ENCODE measurements at places on chromosomes 1 and 21.
A peak's percentile ranks its signal among the peaks of the same experiment; 100 is the strongest.

DNA sequence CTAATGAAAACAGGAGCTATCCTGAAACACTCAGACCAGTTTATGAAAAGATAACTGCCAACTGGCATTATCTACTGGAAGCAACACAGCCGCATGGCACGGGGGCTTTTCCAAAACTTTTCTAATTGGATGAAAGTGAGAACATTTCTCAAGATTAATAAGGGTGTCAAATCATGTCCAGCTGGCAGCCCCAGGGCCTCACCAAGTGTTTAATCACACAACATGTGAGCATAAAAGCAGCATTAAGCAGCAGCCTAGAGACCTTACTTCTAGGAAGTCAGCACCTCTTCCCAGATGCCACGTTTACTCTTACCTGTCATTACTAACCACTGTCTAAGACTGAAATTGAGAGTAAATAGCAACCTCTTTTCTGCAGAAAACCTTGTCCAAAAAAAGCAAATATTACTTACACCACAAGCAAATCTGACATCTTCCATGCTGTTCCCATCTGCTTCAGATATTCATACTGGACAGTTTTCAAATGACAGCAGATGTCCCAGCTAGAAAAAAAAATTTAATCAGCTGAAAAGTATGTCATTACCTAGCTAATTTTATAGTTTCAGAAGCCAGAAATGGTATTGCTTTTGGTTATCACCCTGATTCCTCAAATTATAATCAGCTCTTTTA lies 341.5 kb upstream of the ZP4 start:
- DNase-seq = no peak

DNA sequence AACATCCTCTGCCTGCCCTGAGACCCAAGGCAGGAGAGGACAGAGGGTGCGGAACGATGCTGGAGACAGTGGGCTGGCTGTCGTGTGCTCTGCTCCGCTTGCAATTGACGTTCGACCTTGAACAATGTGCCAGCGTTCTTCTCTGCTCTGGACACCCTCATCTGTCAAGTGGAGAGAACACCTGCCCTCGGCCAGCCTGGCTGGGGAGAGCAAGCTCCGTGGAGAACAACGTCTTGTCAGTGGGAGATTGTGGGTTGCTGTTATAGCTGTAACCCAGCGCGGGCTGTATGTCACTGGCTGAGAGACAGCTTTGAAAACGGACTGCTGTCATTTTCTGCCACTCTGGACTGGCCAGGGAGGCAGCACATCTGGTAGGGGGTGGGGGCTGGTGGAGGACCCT lies 14.7 kb downstream of the KIAA1614 start:
- DNase-seq = no peak

- DNase-seq = peak; percentile 9
Observed at GRCh38 chr1:228555074-228555994, 68.2 kb downstream of the RNF187 start.

DNA sequence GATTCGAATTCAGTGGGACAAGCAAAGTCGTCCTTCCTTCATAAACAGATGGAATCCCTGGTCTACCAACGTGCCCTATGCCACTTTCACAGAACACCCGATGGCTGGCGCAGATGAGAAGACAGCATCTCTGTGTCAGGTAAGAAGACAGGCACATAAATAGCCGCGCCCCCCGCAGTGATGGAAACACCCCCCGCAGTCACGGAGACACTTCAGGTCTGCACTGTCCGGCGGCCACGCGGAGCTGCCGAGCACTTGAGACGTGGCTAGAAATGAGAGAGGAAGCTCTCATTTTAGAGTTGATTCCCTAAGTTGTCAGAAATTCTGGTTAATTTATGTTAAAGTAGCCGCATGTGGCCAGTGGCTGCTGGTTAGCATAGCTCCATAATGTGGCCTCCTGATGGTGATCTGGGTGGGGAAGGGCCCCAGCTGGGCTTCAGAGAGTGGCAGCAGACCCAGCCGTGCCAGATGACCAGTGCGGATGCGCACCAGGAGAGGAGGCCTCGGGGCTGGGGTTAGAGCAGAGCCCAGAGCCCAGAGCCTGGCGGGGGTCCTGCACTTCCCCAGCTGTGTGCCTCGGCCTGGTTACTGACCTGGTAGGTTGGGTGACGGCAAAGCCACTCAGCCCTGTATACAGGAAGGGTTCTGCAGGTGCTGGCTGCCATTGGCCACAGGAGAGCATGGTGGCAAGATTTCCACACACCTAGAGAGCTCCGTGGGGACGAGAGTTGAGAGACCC lies 2.9 kb downstream of the TPRG1L start:
- DNase-seq = no peak

DNA sequence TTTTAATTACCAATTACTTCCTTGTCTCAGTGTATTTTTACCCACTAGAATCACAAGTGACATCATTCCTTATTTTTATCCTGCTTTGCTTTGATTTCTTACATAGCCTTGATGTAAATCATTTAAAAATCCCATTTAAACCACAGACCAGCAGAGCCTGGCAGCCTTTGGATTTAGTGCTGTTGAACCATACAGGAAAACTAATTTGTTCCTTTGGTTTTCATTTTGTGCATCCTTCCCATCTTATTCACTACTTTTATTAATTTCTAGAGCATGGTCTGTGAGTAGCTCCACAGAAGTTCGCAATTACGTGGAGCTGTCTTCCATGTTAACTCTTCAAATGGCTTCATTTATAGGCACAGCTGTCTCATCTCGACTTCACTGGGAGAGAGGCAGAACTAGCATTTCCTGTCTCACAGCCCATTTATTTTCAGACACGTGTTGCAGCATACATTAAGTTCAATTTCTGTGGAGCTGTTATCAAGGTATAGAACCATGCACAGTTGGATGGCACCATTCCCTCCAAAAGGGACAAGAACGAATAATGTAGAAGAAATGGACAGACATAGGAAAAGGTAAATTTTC lies 235.3 kb downstream of the MRPL39 start:
- DNase-seq = no peak

DNA sequence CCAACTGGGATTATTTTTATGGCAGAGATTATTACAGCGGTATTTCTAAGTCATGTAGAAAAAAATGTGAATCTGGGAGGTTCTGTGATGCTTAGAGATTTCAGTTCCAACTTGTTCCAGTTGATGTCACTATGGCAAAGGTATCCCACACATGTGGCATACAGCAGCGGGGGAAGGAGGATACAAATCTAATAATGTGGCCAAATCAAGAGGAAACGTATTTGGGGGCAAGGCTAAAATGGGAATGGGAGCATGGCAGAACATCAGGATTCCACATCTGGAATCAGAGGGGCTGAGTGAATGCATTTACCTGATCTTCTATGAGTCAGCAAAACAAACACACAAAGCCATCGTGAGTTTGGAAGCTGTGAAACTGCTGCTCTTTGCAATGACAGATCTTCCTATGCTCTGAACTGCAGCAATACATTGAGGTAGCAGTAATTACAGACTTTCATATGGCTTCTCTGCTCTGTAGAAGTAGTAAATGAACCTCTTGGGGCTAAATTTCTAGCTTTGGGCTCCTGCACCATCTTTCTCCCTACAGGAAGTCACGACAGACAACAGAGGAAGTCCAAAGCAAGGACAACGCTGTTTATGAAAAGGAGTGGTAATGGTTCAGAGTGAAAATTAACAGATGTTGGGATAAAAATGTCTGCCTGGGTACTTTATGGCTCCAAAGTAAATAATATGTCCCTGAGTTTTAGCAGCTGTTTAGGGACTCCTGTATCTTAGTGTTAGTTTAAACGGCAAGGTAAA lies 55.5 kb downstream of the GABPA start:
- no peak for DNase-seq

GRCh38 chr1:101262630-101263348 lies 26.0 kb downstream of the S1PR1 start:
- DNase-seq = no peak

GRCh38 chr1:183638649-183639387 lies 3.2 kb upstream of the ARPC5 start:
- DNase-seq = no peak

DNA sequence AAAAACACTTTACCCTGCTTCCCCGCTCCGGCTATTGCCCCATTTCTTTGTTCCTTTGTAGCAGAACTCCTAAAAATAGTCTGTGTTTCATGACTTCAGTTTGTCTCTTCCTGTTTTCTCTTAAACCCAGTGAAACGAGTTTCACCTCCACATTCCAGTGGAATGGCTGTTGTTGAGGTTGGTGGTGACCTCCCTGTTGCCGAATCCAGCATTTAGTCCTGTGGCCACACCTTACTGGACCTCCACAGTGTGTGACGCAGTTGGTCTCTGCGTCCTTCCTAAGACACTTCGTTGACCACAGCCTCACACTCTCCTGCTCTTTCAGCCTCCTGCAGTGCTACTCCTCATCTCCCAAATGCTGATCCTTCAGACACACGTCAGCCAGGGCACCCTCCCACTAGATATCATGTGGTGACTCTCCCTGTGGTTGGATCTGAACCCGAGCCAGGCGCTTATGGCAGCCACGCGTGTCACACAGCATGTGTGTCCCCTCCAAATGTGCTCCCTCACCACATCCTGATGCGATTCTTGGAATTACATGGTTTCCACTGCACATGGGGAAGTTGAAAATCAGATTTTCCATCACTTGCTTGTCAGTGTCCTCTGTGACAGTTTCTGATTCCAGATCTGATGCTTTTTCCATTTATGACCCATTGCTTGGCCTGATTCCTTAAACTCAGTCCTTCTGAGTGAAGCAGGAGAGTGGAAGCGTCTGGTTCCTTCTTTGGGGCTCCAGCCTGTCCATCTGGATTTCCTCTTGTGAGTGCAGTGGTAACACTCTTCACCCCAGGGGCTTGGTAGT lies 99.1 kb upstream of the ARTN start:
- no peak for DNase-seq

DNA sequence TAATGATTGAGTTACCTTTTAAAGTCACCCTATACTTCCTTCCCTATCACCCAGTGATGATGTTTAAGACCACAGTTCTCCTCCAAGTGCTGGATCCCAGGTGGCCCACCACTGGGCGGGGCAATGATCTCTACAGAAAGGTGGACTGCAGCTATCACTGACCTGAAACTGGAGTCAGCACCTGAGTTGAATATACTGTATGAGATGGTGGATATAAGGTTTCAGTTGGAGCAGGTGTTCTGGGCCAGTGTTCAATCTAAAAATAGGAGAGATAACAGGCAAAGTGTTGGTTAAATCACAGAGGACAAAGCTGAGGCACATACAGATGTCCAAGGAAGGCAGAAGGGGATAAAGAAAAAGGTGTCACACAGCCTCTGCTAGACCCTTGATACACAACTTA lies 96.6 kb downstream of the SIPA1L2 start:
- no peak for DNase-seq

DNA sequence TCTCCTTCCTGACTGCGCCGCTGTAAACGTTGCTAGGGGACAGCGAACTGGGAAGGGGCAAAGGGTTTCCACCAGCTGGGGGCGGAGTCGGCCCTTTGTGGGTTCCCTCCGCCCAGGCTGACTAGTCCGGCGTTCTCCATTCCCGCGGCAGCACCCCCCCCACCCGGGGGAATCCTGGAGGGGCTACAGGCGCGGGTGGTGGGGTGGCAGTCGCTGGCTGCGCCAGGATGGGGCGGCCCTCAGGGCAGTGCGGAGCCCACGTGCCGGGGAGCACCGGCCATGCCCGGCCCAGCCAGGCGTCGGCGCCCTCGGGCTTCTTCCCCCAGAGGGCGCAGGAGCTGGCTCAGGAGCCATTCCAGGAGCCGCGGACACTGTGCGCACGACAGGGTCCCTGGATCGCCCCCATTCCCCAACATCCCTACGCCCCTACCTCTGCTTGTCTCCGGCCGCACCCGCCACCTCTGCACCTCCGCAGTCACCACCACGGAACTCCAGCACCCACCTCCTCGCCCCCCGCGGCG lies 476 bp downstream of the BATF3 start:
- peak; percentile 60 for DNase-seq

- DNase-seq = no peak
Observed at GRCh38 chr1:45348020-45348419, 7.8 kb upstream of the MUTYH start.

DNA sequence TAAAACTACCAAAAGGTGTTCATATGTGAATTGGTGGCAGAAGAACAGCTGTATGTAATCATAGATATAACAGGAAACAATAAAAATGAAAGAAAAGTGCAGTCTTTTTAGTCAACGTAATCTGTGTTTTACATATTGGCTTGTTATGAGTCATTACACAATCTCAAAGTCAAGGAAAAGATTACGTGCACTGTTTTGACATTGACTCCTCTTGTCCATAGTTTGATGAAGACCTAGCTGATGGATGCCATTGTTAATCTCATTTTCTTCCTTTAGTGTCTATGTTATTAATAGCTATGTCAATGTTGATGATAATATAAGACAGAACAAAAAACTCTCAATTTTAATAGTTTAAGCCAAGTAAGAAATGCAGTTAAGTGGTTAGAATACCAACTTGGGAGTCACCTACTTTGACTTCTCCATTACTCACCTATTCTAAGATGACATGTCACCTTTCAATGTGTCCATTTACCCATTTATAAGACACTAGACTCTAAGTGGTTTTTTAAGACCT lies 84.5 kb upstream of the SAMSN1 start:
- DNase-seq = no peak

- no peak for DNase-seq
Observed at GRCh38 chr1:21525340-21525717, 16.1 kb downstream of the ALPL start.

DNA sequence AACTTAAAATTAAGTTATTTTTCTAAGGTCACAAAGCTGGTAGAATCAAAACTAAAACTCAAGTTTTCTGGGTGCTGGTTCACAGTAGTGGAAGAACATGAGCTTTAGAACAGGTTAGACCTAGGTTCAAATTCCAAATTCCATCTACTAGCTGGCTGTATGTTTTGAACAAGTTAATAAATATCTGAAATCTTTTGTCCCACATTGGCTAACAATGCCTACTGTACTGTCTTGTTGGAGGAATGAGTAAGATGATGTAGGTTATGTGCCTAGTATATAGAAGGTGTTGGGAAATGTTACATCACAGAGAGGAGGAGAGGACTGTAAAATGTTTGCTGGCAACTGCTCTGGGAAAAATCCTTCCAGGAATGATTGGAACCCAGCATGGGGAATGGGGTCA lies 14.0 kb upstream of the CD247 start:
- no peak for DNase-seq

- peak; percentile 79 for DNase-seq
Observed at GRCh38 chr1:10909697-10910680, 102.5 kb upstream of the TARDBP start.

DNA sequence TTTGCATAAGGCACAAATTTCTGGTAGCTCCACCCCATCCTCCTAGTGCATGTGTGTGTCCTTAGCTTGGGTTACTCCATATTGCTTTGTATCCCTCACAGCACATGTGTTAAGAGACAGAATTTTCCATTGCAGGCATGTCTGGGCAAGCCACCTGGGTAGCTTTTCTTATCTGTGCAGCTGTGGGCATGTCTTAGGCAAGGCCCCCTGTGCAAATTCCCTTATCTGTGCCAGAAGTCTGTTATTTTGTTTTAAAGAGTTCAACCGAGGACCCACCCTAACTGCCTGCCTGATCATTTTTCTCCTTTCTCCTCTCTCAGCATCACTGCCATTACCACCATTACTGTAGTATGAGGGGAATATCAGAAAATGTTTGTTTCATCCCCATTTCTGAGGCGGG lies 131.9 kb downstream of the CYYR1 start:
- DNase-seq = no peak

DNA sequence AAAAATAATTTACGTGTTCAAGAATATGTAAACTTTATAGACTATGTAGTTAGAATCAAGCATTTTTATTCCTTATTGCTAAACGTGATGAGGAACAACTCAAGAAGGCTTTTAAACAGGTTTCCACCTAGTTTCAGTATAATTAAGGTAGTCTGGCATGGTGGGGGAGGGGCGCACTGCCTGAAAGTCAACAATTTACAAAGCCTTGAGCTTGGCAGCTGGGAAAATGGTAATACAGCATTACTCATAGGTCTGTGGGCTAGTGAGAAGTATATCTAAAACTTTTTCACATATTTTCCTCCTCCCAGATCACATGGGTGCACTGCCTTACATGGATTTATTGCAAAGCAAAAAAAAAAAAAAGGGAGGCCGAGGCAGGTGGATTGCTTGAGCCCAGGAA lies 75.2 kb downstream of the EVI5 start:
- DNase-seq = no peak
